ENCODE measurements at places on chromosomes 16 and 17.

GRCh38 chr16:83951544-83951943, 1.5 kb upstream of the OSGIN1 start:
- DNase-seq: no peak

GRCh38 chr17:43434902-43435319, 36.1 kb downstream of the ARL4D start:
- DNase-seq: no peak

GRCh38 chr17:72829883-72830282, 262.6 kb downstream of the SLC39A11 start:
- DNase-seq: no peak

DNA sequence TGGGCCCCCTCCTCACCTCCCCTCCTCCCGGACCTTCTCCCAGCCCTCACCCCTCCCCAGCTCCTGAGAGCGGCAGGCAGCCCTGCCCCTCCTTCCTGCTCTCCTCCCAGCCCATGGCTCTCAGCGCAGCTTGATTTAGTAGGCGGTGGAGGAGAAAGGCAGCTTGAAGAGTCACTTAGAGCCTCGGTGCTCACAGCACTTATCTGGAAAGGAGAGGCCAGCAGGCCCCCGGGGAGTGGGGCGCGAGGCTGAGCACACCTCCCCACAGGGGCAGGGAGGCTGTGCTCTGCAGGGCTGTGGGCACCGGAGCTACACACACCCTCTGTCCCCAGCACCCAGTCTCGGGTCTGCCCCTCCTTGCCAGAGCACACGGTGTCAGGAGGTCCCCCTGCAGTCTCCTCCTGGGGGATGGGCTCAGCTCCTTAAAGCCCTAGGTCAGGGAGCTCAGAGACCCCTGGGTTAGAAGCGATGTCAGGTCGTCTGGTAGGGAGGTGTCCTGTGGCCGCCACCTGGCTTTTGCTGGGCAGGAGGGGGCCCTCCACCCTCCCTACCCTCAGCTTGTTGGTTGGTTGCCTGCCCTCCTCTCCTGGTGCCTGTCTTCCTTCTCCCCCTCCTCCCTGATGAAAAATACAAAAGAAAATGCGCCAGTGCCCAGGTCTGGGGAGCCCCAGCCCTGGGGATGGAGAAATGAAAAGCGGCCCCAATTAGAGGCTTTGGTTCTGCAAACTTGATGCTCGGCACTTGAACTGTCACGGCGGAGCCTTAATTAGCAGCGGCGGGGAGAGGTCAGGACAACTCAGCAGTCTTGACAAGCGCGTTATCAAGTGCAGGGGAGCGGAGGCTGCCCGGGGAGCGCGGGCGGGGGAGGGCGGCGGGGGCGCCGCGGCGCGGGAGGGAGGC, 151.1 kb upstream of the GSE1 start:
- no peak for DNase-seq

- DNase-seq: no peak
Measured at GRCh38 chr17:32719689-32720088, 157.2 kb downstream of the MYO1D start.

- no peak for DNase-seq
Measured at GRCh38 chr17:32739722-32740121, 137.2 kb downstream of the MYO1D start.

DNA sequence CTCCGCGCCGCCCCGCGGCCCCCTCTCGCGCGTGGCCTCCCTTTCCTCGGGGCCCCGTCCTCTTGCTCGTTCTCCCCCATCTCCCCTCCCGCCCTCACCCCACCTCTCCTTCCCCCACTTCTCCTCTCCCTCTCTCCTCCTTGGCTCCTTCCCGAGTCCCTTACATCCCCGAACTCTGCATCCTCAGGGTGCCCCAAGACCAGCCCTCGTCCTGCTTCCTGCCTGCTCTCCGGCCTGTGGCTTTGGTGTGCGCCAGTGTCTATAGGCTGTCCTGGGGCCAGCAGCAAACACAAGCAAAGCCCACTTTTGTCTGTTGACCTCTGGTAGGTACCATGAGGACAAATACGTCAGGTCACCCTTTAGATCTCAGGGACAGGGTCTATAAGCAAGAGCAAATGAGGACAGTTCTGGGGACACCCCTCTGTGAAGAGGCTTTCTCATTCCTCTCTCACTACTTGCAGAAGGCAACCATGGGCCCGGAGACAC, 284 bp upstream of the COPZ2 start:
- no peak for DNase-seq

DNA sequence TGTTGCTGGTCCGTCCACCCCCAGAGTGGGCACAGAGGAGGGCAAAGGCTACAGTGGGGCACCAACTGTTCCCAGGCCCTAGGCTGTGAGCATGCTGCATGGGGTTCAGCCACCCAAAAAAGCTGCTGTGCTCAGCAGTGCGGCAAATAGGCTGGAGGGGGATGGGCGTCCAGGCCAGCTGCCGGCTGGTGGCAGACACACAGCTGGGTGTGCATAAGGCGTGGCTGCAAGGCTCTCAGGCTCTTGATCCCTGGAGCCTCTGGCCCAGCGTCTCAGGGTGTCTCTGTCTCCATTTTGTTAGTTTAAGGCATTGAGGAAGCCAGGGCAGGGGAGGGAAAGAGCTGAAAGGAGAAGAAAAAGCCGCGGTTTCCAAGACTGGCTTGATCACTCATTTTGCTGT, 8.8 kb downstream of the RPL19 start:
- no peak for DNase-seq

- DNase-seq: no peak
Measured at GRCh38 chr16:68331879-68332410, 21.1 kb downstream of the PRMT7 start.

GRCh38 chr17:50953831-50954601, 87.9 kb upstream of the TOB1 start:
- no peak for DNase-seq

- DNase-seq: no peak
Measured at GRCh38 chr16:9625122-9625521, 533.7 kb downstream of the HAPSTR1 start.

- DNase-seq: no peak
Measured at GRCh38 chr17:75242461-75243042, 18.9 kb downstream of the GGA3 start.

DNA sequence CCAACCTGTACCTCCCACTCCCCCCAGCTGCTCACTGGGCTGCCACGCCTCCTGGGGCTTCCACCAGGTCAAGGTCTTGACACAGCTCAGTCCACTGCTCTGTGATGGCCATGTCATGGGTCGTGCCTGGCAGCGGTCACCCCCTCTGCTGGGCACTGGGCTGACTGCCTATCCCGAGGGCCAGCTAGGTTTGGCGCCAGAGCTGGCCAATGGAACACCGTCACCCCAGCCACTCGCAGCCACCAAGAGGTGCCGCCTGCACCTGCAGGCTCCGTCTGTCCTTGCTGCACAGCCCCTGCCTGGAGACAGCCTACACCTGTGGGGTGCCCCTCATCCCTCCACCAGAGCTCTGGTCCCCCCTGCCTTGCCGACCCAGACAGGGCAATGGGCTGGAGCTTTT, 4.5 kb upstream of the RAB40C start:
- no peak for DNase-seq

- no peak for DNase-seq
Measured at GRCh38 chr17:6800422-6801027, 24.5 kb downstream of the FBXO39 start.

- no peak for DNase-seq
Measured at GRCh38 chr17:29240968-29241963, 5.4 kb upstream of the CRYBA1 start.

DNA sequence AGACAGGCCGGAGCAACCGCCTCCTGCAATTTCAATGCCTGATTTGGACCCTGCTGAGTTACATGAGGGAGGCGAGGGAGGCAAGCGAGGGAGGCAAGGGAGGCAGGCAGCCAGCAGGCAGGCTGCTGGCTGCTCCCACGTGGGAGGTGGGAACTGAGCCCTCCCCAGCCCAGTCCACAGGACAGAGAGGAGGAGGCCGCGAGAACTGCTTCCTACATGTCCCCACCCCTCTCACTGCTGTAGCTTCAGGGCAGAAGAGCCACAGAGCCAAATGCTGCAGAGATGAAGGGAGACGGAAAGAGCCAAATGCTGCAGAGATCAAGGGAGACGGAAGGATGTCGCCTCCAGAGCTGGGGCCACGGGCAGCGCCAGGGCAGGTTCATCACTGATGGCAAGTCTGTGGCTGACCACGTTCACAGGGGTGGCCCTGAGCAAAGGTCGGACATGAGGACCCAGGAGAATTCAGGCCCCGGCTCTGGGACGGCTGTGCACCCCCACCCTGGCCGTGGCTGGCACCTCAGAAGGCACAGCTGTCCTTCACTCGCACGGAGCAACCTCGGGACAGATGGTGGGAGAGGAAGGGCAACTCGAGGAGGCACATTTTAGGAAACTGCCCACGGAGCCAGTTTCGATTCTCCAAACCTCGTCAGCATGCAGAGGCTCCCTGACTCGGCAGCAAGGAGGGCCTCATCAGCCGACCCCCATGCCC, 21.5 kb downstream of the RPH3AL start:
- no peak for DNase-seq

- no peak for DNase-seq
Measured at GRCh38 chr16:13938480-13938879, 18.5 kb downstream of the ERCC4 start.

GRCh38 chr16:19583665-19584300, 28.3 kb downstream of the VPS35L start:
- DNase-seq: no peak

DNA sequence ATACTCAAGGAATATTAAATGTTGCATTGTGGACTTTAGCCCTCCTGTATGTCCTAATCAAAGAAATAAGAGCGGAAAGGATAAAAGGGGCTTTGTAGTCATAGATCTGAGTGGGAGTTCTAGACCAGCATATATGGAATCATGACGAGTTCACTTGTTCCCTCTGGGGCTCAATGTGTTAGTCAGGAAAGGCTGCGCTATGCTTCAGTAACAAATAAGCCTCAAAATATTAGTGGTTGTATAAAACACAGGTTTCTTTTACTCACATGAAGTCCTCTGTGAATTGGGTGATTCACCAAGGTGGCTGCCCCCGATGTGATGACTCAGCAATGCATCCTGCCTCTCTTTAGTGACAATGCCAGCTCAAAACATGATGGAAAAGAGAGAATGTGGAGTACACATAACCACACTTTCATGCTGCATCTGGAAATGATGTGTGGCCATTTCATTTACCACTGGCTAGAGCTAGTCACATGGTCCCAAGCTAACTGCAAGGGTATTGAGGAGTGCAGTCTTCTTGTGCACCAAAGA, 63.3 kb upstream of the IRX5 start:
- DNase-seq: no peak

DNA sequence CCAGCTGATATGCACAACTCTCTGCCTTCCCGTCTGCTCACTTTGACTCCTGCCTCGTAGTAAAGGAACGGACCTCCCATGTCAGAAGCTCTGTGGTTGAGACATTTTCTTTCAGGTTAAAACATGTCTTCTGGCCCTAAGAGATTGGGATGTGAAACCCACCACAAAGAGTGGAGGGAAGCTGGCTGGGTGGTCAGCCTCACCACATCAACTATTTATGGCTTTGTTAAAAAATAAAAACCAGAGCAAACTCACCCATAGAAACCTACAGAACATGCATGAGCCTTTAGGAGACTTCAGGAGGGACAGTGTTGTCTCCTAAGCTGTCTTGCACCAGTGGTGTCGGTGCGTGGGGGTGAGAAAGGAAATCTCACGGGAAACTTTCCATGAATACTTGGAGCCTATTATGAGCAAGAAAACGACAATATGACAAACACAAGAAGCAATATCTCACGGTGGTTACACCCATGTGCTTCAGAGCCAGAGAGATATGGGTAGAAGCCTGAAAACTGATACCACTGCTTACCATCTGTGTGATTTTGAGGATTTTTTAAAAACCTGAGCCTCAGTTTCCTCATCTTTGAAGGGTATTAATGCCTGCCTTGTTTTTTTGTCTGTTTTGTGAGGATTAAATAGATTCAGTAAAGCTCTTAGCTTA, 61.7 kb upstream of the XYLT1 start:
- no peak for DNase-seq

DNA sequence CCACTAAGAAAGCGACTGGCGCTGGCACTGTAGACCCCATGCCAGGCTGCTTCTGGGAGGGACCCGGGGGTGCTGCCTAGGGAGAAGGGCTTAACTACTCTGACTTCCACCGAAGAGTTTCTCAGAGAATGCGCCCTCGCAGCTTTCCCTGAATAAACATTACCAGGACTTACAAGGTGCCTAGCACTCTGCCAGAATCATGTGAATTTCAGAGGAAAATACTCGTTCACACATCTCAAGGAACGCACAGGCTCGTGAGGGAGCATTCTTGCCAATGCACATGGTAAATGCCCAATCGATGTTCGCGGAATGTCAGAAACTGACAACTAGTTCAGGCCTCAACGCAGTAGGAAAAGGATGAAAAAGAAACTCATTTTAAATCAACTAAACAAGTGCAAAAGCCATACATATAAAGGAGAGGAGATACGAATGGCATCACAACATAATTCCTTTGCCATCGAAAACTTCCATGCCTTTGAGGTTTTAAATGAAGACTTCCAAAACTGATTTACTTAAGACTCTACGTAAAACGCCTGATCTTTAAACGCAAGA, 999 bp downstream of the CMC2 start:
- no peak for DNase-seq

DNA sequence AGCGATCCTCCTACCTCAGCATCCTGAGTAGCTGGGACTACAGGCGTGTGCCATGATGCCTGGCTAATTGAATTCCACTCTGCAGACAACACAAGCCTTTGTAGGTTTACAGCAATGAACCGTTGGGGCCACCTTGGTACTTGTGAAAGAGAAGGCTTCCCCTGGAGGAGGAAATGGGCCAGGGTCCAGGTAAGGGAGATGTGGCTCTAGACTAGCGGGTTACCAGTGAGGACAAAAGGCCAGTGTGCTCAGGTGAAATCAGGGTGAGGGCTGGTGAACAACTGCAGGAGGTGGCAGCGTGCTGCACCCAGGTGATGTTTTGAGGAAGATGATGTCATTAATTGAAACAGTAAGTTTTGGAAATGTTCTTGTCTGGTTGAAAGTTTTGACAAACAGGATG, 6.7 kb downstream of the SDR42E1 start:
- DNase-seq: no peak

DNA sequence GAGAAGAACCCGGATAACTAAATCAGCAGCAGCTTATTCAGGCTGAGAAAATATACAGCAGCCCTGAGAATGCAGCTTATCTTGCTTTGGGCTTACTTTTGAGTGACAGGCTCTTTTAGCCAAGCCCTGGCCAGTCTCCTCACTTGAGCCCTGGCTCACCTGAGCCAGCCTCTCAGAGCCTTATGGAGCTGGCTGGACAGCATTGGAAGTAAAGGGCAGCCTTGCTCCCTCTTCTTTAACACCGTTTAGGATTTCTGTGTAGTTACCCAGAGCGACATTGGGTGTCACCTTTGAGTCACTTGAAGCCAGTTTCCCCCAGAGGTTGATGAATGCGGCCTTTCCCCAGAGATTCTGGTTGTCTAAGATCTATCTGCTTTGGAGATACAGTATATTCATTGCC, 7.7 kb upstream of the NPIPB2 start:
- DNase-seq: no peak

DNA sequence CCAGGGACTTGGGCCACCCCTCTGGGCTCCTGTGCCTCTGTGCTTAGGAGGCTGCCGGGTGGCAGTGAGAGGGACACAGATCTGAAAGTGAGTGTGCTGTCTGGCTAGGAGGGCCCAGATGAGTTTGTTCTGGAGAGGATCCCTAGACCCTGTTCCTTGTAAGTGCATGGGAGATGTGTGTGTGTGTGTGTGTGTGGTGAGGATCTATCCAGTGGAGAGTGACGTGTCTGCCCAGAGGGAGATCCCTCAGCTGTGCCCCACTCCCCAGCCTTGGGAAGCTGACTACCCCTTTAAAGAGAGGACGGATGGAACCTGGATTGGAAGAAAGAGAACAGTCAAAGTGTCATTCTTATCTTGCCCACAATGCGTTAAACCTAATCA, 25.5 kb upstream of the CDC42EP4 start:
- no peak for DNase-seq

Data from stimulated activated CD8-positive, alpha-beta memory T cell treated with anti-CD3 and anti-CD28 coated beads, Interleukin-4, amount 100 ng/mL, for 4 hours (primary cell).